Hepatocyte (in vitro differentiated cells): ENCODE measurements at places on chromosomes 16 and 17.

DNA sequence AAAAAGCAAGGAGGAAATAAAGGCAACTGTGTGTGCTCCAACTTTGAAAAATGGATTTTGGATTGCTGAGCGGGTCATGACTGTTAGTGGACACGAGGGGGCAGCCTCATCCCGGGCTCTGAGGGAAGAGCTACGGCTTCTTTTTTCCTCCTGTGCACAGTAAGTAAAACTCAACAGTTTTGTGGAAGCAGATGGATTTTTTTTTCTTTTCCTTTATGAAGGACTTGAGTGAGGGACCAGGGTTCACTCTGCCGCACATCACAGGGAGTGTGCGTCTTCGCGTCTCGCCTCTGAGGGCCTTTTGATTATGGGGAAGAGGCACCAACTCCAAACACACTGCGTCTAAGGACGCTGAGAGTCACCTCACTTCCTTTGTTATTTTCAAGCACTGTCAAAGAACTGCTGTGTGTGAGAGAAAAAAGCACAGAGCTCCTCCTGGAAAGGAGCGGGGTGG, 80.3 kb upstream of the GOT2 start:
- no peak overlapping the region for H3K4me3 ChIP-seq
- H3K4me1 ChIP-seq = peaks cover 3% of the 10 kb centered on the region
- H3K36me3 ChIP-seq = no peaks in the 10 kb centered on the region
- no peak overlapping the region for H3K27ac ChIP-seq
- H3K27me3 ChIP-seq = no peaks in the 10 kb centered on the region

- no peaks in the 10 kb centered on the region for H3K36me3 ChIP-seq
- no peaks in the 10 kb centered on the region for H3K4me1 ChIP-seq
- H3K4me3 ChIP-seq = no peak overlapping the region
- no peaks in the 10 kb centered on the region for H3K27me3 ChIP-seq
- H3K27ac ChIP-seq = no peak overlapping the region
- no peak for DNase-seq
Measured at GRCh38 chr17:62140836-62141235, 75.8 kb upstream of the MED13 start.

GRCh38 chr17:37698911-37699255, 46.0 kb downstream of the HNF1B start:
- H3K4me1 ChIP-seq = peaks cover 19% of the 10 kb centered on the region
- no peaks in the 10 kb centered on the region for H3K27me3 ChIP-seq
- peak overlapping the region; percentile 86 for H3K27ac ChIP-seq
- no peak overlapping the region for H3K4me3 ChIP-seq
- DNase-seq = no peak
- H3K36me3 ChIP-seq = no peaks in the 10 kb centered on the region

DNA sequence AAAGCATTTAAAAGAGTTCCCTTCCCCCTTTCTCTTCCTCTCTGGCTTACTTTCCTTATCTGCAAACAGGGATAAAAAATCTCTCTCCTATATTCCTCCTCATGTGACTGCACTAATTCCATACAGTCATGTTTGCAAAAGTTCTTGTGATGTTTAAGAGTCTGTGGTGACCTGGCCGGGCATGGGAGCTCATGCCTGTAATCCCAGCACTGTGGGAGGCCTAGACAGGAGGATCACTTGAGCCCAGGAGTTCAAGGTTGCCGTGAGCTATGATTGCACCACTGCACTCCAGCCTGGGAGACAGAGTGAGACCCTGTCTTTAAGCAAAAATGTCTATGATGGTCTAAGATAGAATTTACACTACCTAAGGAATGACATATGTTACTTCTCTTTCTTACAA, 19.6 kb downstream of the NOG start:
- DNase-seq = no peak
- H3K4me3 ChIP-seq = no peak overlapping the region
- H3K36me3 ChIP-seq = no peaks in the 10 kb centered on the region
- no peaks in the 10 kb centered on the region for H3K27me3 ChIP-seq
- H3K4me1 ChIP-seq = no peaks in the 10 kb centered on the region

DNA sequence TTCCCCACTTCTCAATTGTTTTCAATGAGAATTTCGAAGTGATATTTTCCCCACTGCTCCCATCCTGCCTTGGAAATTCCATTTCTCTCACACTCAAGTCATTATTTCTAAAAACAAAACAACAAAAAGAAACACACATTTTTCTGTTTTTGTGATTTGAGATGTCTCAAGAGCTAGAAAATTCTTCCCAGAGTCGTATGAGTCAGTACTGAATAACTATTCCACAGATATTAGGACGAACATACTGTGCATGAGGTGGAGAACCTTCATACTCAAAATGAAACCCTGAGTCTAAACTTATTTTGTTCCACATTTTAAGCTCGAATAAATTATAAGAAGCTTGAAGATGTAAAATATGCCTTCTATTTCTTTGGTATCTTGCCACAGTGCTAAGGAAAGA, 204.6 kb downstream of the SLC39A11 start:
- H3K4me1 ChIP-seq = no peaks in the 10 kb centered on the region
- DNase-seq = no peak
- no peak overlapping the region for H3K27ac ChIP-seq
- no peaks in the 10 kb centered on the region for H3K27me3 ChIP-seq
- H3K36me3 ChIP-seq = no peaks in the 10 kb centered on the region
- H3K4me3 ChIP-seq = no peak overlapping the region

- no peak overlapping the region for H3K4me3 ChIP-seq
- no peak for DNase-seq
Measured at GRCh38 chr17:76049836-76050537, 22.3 kb downstream of the SRP68 start.

GRCh38 chr17:75411328-75412067, 6.0 kb upstream of the GRB2 start:
- no peaks in the 10 kb centered on the region for H3K4me1 ChIP-seq
- H3K4me3 ChIP-seq = no peak overlapping the region
- H3K27me3 ChIP-seq = no peaks in the 10 kb centered on the region
- no peak overlapping the region for H3K27ac ChIP-seq
- no peaks in the 10 kb centered on the region for H3K36me3 ChIP-seq

- no peaks in the 10 kb centered on the region for H3K4me1 ChIP-seq
- no peak overlapping the region for H3K4me3 ChIP-seq
- no peak for DNase-seq
- no peaks in the 10 kb centered on the region for H3K36me3 ChIP-seq
- no peaks in the 10 kb centered on the region for H3K27me3 ChIP-seq
Measured at GRCh38 chr16:16029431-16030011, 80.1 kb downstream of the ABCC1 start.

DNA sequence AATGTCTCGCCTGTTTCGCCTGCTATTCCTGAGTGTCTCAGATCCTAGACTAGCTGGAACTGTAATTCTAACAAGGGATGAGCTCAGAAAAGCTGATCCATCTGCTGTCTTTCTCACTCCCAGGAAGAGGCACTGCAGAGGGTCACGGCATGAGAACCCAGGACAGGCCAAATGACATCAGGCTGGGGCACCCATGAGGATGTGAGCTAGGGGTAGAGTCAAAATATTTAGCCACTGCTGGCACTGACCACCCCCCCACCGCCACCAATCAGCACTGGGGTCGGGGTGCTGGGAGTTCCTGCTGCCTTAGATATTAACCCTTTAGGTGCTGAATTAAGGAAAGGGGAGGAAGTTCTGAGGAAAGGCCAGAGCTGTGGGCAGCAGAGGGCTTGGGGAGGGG, 112.4 kb downstream of the IRX3 start:
- no peak for DNase-seq
- H3K27ac ChIP-seq = no peak overlapping the region
- H3K36me3 ChIP-seq = no peaks in the 10 kb centered on the region
- peaks cover 46% of the 10 kb centered on the region for H3K4me1 ChIP-seq
- H3K4me3 ChIP-seq = no peak overlapping the region

DNA sequence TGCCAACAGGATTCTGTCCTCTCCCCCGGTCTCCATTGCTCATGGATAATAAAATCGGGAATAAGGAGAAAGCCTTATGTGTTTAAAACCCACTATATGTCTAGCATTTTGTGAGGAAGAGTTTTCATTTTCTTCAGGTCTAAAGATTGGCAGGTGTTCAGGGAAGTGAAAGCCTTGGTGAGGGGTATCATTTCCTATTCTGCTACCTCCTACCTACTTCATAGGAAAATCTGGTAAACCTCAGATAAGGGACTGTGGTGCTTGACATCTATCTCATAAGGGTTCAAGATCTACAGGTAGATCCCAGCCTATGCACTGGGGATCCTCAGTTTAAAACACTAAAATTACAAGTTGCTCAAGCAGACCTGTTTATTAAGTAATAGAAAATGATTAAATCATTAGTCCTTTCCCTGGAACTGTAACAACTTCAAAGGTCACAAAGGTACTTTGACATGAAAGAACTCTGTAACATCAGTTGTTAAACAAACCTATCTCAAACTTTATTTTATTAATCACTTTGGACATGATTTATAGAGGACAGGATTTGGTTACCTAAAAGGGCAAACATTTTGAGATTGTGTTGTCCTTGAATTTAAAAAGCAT, 6.5 kb downstream of the MOSMO start:
- no peak for DNase-seq
- H3K4me1 ChIP-seq = no peaks in the 10 kb centered on the region
- no peak overlapping the region for H3K4me3 ChIP-seq
- no peak overlapping the region for H3K27ac ChIP-seq

- H3K4me3 ChIP-seq = no peak overlapping the region
- DNase-seq = no peak
- H3K27me3 ChIP-seq = no peaks in the 10 kb centered on the region
- no peaks in the 10 kb centered on the region for H3K4me1 ChIP-seq
- H3K36me3 ChIP-seq = no peaks in the 10 kb centered on the region
- no peak overlapping the region for H3K27ac ChIP-seq
Measured at GRCh38 chr17:32763855-32764439, 113.0 kb downstream of the MYO1D start.

GRCh38 chr16:86151239-86151851, 252.4 kb downstream of the IRF8 start:
- no peaks in the 10 kb centered on the region for H3K27me3 ChIP-seq
- DNase-seq = peak; percentile 69
- peaks cover 11% of the 10 kb centered on the region for H3K4me1 ChIP-seq
- H3K27ac ChIP-seq = peak overlapping the region; percentile 94

GRCh38 chr16:17832738-17833137, 362.0 kb upstream of the XYLT1 start:
- no peaks in the 10 kb centered on the region for H3K4me1 ChIP-seq
- no peak overlapping the region for H3K4me3 ChIP-seq
- no peak overlapping the region for H3K27ac ChIP-seq
- no peaks in the 10 kb centered on the region for H3K27me3 ChIP-seq
- no peak for DNase-seq

DNA sequence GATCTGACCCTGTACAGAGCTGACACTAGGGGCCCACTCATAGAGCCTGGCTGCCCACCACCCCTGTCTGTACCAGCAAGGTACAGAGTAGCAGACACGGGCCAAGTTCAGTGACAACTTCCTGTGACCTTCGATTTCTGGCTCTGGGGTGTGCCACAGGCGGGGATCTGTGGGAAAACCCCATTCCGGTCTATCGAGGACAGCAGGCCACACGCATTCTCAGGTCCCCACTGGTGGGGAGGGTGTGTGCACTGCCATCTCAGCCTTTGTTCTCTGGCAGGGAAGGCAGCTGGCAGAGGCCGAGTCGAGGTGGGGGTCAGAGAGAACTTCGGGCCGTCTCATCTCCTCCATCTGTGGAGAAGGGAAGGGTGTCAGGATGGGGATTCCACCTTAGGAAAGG, 10.0 kb downstream of the NLE1 start:
- H3K27me3 ChIP-seq = no peaks in the 10 kb centered on the region
- H3K4me1 ChIP-seq = no peaks in the 10 kb centered on the region
- DNase-seq = no peak
- H3K4me3 ChIP-seq = no peak overlapping the region
- no peaks in the 10 kb centered on the region for H3K36me3 ChIP-seq

GRCh38 chr17:47714773-47715396, 18.2 kb upstream of the TBX21 start:
- H3K4me1 ChIP-seq = no peaks in the 10 kb centered on the region
- no peak for DNase-seq

DNA sequence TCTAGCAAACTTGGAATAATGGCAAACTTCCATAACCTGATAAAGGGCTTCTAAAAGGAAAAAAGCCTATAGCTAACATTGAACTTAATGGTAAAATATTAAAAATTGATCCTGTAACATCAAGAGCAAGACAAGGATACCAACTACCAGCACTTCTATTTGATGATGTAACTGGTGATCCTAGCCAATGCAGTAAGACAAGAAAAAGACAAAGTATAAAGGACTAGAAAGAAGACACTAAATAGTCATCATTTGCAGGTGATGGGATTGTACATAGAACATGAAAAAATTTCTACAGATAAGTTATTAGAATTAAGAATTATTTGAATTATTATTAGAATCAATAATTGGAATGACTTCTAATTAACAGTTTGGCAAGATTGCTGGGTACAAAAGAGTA, 37.0 kb downstream of the B9D1 start:
- DNase-seq = no peak
- no peak overlapping the region for H3K4me3 ChIP-seq
- H3K27ac ChIP-seq = no peak overlapping the region
- no peaks in the 10 kb centered on the region for H3K36me3 ChIP-seq
- H3K4me1 ChIP-seq = no peaks in the 10 kb centered on the region

DNA sequence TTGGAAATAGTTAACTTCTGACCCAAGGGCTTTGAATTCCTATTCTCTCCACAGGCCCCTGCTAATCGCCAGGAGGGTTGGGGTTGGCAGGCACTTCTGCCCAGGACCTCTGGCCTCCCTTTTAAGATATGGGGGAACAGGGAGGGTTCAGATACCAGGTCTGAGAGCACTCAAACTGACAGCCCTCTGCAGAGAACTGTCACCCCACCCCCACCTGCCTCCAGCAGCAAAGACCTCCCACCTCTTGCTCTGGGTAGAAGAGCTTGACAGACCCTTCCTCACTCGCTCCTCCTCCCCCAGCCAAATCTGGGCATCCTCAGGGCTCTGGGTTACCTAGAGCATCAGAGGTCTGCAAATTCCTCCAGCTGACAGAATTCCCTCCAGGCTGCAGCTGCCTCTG, 11.6 kb downstream of the CDH3 start:
- H3K36me3 ChIP-seq = no peaks in the 10 kb centered on the region
- H3K27me3 ChIP-seq = no peaks in the 10 kb centered on the region
- H3K4me1 ChIP-seq = peaks cover 9% of the 10 kb centered on the region

GRCh38 chr16:65392806-65393565, 271.1 kb upstream of the CDH11 start:
- no peak overlapping the region for H3K27ac ChIP-seq
- DNase-seq = no peak
- H3K4me3 ChIP-seq = no peak overlapping the region
- H3K36me3 ChIP-seq = no peaks in the 10 kb centered on the region
- H3K27me3 ChIP-seq = no peaks in the 10 kb centered on the region

GRCh38 chr17:52209507-52209906, 51.0 kb upstream of the CA10 start:
- peak; percentile 21 for DNase-seq
- no peaks in the 10 kb centered on the region for H3K27me3 ChIP-seq
- H3K36me3 ChIP-seq = no peaks in the 10 kb centered on the region
